ENCODE measurements at places on chromosomes 7 and 10. TPM values are rescaled to one million over a fixed set of nuclear protein-coding genes. Genes with fewer than 3 reads are reported as not detected.

The TDRD1 gene
- total RNA-seq: not detected

The GIMAP4 gene
- 293 TPM for total RNA-seq

The CASTOR2 gene
- total RNA-seq: 9.8 TPM

The ANKRD1 gene
- 1,685 TPM for total RNA-seq

The CUL2 gene
- 19.9 TPM for total RNA-seq

The EEPD1 gene
- total RNA-seq: 0.76 TPM

The SPACDR gene
- total RNA-seq: 0.32 TPM

The TMEM26 gene
- total RNA-seq: not detected

The PPP1R17 gene
- not detected for total RNA-seq

The LRRD1 gene
- total RNA-seq: under 0.01 TPM

The NOBOX gene
- total RNA-seq: not detected

The TBRG4 gene
- 59.0 TPM for total RNA-seq

The NPFFR1 gene
- total RNA-seq: not detected
